ENCODE measurements at places on chromosomes 1 and 21.

DNA sequence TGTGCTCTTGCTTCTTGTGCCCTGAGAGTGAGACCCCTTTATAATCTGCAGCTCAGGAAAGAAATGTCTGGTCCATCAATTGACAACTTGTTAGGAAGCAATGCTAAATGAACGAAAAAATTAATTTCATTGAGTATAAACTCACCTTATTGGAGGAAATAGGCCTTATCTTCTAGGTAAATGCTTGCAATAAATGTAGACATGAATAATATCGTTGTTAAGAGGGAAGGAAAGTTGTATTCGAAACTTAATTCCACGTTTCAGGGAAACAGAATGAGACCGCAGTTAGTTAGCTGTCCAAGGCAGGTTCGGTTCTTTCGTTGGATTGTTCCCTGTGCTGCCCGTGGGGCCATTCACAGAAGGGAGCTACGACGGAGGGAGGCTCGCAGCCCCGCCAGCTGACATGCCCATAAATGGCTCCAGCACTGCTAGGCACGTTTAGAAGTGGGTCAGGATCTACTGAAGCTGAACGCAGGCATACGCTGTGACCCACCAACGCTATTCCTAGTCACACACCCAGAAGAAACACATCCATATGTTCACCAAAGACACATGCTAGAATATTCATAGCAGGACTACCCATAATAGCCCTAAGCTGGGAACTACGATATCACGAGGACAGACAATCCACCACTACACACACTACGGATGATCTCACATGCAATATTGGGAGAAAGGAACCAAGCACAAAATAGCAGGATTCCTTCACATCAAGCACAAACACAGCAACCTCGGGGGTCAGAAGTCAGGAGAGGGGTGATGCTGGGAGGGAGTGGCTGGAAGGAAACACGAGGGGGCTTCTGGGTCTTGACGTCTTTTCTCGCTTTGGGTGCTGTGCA, 56.2 kb upstream of the LBR start:
- no peak for DNase-seq

DNA sequence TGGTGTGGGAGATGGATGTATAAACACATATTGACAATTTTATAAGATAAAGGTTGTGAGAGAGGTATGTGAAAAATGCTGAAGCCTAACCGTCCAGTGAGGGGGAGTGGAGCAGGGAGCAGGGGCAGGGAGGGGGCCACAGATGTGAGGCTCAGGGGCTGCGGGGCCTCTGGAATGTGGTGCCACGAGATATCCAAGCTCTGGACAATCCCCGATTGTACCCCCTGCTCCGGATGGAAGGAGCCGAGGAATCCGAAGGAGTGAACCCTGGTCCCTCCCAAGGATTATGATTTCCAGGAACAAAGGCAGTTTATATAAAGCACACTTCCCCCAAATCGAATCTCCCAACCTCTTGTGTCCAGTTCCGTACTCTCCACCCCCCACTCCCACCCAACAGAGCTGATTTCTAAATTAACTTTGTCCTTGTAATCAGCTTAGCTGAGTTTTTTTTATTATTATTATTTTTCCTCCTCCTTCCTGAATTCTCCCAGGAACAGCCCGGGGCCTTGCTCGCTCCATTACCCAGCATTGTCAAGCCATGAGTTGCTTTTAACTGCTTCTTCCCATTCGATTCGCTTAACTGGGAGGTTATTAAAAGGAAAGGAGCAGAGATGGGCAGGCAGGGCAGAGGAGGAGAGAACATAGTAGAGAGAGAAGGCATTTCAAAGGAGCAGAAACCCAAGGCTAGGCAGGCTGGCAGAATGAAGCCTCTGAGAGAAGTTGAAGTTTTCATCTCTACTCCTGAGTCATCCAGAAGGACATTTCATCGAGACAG, 9.4 kb downstream of the KIRREL1 start:
- no peak for DNase-seq

DNA sequence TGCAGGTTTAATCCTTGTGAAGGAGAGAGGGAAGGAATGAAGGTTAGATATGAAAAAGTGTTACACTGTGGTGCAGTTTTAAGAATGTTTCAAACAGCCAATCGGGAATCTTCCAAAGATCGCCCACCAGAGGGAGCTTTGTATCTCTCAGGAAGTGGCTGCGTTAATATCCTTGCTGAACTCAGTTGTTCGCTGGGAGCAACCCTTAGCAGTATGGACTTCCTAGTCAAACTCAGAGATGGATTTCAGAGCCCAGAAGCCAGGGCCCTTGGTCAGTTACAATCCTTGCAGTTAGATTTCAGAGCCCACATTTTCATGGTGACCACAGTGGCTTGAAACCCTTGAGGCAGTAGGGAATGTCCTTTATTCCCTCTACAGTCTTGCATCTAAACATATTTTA, 136.2 kb downstream of the NTNG1 start:
- no peak for DNase-seq

- DNase-seq = no peak
Measured at GRCh38 chr1:89912073-89912472, 82.8 kb upstream of the ZNF326 start.

DNA sequence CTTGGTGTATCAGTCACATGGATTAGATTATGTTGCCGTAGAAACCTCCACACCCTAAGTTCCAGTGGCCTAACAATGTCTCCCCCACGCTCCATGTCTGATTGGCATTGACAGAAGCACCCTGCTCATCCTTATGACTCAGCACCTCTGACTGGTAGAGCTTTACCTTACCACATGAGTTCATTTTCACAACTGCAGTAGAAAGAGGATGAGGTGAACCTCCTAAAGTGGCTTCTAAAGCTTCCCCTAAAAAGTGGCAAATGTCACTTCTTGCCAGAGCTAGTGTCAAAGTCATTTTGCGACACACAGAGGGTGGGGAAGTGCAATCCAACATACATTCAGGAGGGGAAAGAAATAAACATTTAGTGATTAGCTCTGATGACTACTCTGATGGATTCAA, 30.6 kb upstream of the LYPD8 start:
- no peak for DNase-seq

DNA sequence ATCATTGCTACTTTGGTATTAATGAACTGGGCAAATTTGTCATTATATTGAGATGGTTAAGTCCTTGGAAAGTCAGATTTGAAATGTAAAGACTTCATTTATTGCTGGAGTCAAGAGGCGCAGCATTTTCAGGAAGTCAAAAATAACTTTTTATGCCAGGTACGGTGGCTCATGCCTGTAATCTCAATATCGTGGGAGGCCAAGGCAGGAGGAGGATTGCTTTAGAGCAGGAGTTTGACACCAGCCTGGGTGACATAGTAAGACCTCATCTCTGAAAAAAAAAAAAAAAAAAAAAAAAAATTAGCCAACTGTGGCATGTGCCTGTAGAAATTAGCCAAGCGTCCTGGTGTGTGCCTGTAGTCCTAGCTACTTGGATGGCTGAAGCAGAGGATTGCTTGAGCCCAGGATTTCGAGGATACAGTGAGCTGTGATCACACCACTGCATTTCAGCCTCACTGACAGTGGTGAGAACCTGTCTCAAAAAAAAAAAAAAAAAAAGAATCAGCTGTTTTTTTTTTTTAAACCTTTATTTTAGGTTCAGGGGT, 5.5 kb downstream of the HIPK1 start:
- no peak for DNase-seq

DNA sequence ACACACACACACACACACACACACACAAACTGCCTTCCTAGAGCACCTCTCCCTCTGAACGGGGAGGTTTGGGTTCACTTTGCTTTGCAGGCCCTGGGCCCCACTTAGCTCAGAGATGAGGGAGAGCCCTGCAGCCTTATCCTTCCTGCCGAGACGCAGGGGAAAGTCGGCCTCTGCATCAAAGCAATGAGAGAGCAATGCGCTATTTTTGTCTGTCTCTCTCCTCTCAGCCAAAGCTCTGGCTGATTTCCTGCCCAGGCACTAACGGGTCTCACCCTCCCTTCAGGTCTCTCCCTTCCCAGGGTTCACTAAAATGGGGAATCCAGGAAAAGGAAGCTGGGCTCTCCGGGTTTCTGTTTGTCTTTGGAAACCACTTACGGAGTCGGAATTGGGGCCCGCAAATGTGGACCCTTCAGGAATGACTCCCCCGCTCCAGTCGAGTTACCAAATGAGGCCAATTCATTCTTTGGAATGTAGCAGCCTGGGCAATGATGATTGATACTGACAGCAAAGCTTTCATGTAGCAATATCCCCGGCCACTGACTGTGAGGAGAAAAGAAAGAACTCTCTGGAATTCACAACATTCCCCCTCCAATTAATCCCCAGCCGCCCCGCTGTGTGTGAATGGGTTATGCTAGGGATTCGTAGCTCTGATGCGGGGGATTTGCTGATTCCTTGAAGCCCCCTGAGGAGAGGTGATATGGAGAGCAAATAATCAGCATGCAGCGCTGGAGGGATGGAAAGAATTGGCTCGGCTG, 61.5 kb upstream of the WLS start:
- DNase-seq = no peak

DNA sequence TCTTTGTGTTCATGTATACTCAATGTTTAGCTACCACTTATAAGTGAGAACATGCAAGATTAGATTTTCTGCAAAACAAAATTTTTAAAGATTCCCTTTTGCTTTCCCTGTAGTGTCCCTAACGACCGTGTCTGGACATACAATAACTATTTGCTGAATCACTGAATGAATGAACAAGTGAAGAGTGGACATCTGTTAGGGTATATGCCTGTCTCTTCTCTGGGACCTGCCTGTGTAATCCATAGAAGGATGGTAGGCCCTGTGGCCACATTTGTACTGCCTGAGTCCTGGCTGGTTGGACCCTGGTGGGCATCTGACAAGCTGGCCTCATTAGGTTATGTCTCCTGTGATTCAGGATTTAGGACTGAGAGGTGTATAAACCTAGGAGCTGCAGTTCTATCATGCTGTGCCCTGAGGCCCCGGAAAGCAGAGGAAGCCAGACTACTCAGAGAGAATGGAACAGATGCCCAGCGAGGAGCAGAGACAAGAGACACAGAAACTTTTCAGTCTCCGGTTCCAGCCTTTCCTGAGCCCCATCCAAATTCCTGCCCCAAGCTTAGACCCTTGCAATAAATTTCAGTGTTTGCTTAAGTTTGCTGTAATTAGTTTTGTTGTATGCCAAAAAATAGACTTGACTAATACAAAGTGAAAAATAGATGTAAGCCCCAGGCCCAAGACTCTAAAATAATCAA, 7.5 kb upstream of the NCF2 start:
- no peak for DNase-seq

DNA sequence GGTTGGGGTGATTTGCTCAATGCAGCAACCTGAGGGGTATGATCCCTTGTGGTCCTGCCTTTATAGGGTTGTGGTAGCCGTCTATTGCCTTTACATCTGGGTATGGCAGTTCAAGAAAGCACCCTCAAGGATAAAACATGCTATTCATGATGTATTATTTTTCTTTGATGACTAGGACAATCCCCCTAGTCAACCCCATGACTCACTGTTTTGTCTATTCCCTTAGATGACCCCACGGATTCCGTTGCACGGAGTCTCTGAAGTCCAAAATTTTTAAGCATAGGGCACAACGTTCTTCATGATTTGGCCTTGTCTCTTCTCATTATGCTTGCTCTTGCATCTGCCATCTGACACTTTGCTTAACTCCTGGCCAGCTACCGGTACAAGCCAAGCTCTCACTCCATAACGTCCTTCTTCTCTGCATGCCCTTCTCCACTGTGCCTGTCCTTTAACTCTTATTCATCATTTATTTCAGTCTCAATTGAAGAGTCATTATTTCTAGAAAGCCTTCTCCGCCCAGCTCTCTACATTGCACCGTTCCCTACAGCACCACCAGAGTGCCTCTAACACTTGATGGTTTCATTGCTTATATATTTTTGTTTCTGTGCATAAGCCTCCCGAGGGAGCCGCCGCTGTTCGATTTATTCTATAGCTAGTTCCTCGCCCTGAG, 838 bp upstream of the DISP1 start:
- DNase-seq = no peak

DNA sequence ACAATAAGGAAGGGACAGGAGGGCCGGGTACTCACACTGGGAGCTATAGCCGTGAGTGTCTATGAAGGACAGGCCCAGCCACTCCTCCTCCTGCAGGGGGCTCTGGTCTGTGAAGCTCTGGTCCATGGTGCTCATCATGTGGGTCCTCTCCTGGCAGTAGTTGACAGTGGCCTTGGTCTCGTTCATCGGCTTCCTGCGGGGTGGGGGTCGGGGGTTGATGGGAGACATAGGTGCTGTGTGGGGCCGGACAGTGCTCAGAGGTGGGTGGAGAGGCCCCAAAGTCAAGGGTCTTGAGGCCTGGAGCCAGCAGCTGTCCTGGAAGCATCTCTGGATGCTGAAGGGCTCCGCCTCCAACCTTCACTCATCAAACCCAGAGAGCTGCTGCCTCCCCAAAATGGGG, 260.4 kb downstream of the PTPRU start:
- no peak for DNase-seq

DNA sequence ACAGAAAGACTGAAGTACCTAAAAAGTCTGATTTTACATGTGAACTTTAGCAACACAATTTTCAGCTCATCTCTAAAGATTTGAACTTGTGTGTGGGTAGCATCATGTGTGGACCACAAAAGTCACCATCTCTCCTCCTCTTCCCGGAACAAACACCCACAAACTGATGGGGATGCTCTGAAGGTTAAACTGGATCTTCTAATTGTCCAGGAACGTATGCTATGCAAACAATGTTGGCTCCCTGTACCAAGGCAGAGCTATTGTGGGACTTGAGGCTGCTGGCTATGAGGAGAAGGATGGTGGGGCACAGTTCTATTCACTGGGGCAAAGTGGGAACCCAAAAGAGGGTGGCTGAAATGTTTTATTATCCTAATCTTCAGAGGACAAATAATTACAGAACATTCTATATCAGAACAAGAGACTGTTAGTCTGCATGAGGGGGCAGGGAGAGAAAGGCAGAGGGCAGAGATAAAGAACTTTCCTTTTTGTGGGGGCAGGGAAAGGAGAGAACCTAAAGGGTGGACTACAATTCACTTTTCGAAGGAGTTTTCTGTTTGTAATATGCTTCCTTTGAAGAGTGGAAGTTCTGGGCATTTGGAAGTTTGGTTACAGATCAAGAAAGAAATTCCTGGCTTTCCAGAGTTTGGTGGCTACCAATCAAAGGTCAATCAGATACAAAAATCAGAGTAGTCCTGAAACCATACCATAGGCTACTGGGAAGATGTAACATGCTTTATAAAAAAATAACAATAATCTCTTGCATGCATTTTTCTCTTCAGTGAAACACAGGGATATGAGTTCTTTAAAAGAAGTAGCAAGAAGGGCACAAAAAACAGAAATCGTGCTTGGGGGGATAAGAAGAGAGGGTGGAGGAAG, 62.9 kb downstream of the GADD45A start:
- DNase-seq = no peak

GRCh38 chr1:64598100-64598571, 128.2 kb downstream of the CACHD1 start:
- DNase-seq = no peak

DNA sequence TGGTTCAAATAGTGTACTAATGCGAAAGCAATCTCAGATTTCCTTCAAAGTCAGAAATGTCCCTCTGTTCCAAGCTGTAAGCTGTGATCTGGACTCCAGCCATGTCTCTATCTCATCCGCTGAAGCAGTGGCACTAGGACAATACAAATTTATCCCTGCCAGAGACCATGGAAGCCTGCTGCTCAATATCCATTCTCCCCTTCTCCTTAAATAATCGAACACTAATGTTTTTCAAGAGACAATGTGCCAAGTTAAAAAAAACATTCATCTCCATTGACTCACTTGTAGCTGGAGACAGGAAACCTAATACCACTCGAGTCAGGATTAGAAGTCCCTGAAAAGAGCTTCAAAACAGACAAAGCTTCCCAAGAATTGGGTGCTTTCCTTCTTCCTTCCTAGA, 38.5 kb upstream of the PGBD5 start:
- DNase-seq = no peak
